ENCODE measurements at places on chromosomes 2 and 18.
A peak's percentile ranks its signal among the peaks of the same experiment; 100 is the strongest.

DNA sequence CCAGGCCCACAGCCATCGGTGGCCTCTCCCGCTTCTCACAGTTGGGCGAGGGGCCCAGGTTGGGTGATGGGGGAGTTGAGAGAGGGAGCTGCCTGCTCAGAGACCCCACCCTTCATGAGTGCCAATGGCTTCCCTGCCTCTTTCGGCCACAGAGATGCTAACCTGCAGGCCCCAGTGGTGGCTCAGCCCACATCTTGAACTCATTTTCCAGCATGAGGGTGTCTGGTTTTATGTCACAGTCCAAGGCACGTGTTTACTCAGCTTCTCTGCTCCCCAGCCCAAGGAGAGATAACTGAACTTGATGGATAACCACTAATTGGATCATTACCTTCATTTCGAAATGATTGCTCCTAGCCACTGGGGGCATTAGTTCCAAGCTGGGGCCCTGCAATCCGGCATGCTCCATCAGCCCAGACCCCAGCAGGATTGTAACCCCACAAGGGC is 45.9 kb upstream of the SIX2 start:
- DNase-seq = no peak

- no peak for DNase-seq
Observed at GRCh38 chr2:80154231-80154915, 150.2 kb downstream of the LRRTM1 start.

- no peak for DNase-seq
Observed at GRCh38 chr18:8705961-8706790, 820 bp downstream of the MTCL1 start.

- DNase-seq = no peak
Observed at GRCh38 chr2:181197140-181197760, 216.8 kb downstream of the UBE2E3 start.

GRCh38 chr2:84908948-84909713 is 3.7 kb downstream of the TMSB10 start:
- DNase-seq = no peak

DNA sequence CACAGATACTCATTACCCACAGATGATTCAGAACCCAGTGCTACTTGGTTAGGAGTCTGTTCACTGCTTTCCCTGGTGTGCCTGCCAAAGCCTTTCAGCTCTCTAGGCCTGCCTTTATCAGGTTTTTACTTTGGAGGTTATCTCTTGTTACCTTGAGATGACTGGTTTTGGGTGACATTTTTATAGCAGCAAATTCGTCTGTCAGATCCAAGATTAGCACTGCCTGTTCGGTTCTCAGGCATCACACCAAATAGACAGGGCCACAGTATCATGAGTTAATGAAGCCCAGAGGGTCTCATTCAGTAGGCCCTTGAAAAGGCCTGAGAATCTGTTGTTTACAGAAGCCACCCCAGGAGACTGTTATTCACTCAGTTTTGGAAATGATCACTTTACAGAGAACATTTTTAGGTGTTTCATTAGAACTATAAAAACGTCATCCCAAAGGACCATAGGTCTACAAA is 121.2 kb downstream of the OSBPL6 start:
- DNase-seq = no peak

- DNase-seq = no peak
Observed at GRCh38 chr2:19987936-19988335, 2.0 kb downstream of the WDR35 start.

- DNase-seq = no peak
Observed at GRCh38 chr2:231367178-231367577, 28.3 kb upstream of the B3GNT7 start.

DNA sequence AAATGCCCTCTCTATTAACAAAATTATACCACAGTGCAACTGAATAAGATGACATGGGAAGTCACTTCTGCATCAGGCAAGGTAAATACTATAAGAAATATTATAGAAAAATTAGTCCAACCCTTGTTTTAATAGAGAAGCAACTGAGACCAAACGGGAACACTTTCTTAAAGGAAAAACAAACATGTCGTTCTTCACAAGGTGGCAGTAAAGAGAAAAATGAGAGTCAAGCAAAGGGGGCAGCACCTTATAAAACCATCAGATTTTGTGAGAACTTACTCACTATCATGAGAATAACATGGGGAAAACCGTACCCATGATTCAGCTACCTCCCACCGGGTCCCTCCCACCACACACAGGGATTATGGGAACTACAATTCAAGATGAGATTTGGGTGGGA is 481.7 kb upstream of the CRIM1 start:
- DNase-seq = no peak

- DNase-seq = no peak
Observed at GRCh38 chr2:40302751-40303325, 149.1 kb downstream of the SLC8A1 start.

DNA sequence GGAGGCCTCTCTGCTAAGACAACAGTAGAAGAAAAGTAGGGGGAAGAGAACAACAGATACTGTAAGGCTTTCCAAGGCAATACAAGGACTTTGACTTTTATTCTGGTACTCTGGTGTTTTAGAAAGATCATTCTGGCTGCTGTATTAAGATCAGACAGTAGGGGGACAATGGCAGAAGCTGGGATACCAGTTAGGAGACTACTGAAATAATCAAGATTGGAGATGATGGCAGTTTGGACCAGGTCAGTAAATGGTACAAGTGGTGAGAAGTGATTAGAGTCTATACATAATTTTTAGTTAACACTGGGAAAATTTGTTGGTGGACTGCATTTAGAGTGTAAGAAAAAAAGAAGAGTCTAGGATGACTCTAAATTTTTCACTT is 139.7 kb downstream of the ROCK1 start:
- no peak for DNase-seq

GRCh38 chr2:100141906-100142305 is 484 bp downstream of the AFF3 start:
- no peak for DNase-seq

DNA sequence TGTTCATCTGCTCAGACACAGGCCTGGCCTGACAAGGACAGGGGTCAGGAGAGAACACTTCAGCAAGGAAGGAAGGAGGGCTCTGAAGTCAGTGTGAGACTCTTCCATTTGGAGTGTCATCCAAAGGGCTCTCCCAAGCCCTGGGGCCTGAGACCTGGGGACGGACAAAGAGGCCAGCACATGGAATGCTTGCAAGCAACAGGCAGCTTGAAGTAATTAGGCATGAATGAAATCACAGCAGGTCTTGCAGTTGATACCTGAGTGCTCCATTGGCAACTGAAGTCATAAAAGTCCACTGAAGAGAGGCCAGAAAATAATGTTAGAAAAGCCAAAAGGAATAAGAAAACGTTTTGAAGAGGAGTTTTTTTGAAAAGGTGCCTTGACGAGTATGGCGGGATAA is 231.7 kb downstream of the VAPA start:
- DNase-seq = no peak

- DNase-seq = no peak
Observed at GRCh38 chr2:71833855-71834560, 313.7 kb downstream of the CYP26B1 start.

DNA sequence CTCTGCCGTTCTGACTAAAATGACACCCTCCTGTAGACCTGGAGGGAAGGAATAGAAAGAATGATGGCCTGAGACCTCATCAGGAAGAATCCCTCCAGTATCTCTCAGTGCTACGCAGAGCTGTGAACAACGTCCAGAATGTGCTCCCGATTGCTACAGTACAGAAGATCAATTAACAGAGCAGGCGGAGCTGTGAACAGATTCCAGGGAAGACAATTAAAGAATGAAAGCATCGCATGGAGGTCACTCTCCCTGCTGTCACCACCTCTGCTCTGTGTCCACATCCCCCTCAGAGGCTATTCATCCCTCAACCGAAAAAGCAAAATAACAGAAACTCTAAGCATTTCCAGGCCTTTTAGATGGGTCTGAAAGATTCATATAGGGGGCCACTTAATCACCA is 481.0 kb downstream of the EIPR1 start:
- DNase-seq = no peak

DNA sequence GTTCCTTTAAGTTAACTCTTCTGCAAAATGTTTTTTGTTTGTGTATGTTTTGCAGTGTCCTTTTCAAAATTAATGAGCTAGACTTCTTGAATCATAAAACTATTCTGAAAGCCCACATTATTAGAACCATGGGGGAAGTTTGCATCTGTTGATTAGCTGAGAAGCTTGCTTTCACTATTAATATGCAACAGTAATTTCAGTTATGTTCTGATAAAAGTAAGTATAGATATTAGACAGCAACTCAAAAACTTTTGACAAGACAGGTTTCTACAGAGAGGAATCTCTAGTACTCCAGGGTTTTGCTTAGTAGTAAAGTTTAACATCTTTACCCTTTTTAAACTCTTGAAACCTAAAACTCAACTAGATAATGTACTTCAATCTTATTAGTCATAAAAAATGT is 147.8 kb downstream of the UBE2E3 start:
- DNase-seq = no peak

DNA sequence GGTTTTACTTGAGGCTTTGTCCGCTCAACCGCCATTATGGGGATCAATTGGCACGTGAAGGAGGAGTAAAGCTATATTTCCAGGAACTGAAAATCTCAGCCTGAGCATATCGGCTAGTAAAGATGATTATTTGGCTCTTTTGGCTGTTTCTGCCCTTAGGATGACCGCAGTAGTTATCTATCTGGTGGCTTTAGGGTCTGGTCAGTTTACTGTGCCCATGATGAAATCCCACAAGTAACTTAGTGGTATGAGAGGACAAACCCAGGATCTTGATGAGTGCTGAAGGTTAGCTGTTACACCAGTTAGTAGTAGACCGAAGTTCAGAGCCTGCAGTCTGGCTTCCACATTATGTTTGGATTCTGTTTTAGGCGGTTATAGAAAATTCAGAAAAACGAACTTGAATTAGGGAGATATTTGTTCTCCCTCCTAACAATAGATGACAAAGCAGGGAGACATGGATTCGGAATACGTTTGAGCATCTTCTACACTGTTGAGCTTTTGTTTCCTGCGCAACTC is 1.2 kb downstream of the MAT2A start:
- DNase-seq = no peak

DNA sequence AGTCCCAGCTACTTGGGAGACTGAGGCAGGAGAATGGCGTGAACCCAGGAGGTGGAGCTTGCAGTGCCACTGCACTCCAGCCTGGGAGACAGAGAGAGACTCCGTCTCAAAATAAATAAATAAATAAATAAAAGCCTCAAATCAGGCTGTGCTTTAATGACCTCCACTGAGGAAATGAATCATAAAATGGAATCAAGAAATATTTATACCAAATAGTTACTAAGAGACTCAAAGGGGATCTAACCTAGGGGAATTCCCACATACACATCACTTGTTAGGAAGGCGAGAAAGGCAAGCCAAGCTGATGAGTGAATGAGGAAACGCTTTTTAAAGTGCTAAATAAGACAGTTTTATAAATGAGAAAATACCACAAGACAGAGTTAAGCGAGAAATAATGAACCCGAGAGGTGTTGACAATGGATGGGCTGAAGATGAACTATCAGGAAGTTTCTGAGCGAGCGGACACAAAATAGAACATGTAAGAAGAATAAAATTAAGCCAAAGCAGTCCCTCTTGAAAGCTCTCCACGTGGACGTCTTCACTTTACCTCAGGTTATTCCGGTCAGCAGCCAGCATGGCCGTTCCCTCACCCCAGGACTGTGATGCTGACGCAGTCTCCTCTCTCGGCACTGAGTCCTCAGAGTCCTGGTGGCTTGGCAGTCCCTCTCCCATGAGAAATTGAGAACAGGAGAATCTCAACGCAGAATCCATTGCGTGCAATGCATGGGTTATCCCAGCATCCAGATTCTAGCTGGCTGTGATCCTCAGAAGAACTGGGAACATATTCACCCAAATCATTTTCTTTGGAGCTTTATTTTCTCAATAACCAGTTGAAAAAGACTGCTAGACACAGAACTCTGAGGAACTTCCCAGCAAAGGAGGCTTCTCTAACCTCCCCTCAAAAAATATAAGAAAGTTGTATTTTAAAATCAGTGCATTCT is 22.3 kb downstream of the PXDN start:
- DNase-seq = no peak

GRCh38 chr2:119241205-119241532 is 17.5 kb downstream of the STEAP3 start:
- no peak for DNase-seq

GRCh38 chr2:171225302-171225980 is 64.7 kb upstream of the TLK1 start:
- no peak for DNase-seq

GRCh38 chr2:134705861-134706586 is 12.8 kb downstream of the TMEM163 start:
- no peak for DNase-seq

DNA sequence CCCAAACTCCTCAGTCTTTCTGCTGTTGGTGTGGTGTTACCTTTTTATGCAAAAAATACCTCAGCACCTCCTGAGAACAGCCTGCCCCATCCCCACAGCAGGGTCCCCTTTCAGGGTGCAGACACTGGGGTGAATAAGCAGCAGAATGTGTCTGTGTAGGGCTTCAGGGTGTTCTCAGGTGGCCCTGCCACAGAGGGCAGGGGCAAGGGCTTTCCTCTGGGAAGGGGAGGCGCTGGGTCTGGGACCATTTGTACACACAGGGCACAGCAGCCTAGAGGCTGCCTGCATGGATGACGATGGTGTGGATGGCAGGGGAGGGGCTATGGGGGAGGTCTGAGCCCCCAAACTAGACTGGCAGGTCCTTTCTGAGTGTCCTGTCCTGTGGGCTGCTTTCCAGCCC is 2.6 kb downstream of the HAAO start:
- DNase-seq = no peak

GRCh38 chr18:46809145-46809544 is 52.3 kb upstream of the ST8SIA5 start:
- no peak for DNase-seq

- DNase-seq = peak; percentile 28
Observed at GRCh38 chr2:69514406-69514805, 77.2 kb upstream of the NFU1 start.

DNA sequence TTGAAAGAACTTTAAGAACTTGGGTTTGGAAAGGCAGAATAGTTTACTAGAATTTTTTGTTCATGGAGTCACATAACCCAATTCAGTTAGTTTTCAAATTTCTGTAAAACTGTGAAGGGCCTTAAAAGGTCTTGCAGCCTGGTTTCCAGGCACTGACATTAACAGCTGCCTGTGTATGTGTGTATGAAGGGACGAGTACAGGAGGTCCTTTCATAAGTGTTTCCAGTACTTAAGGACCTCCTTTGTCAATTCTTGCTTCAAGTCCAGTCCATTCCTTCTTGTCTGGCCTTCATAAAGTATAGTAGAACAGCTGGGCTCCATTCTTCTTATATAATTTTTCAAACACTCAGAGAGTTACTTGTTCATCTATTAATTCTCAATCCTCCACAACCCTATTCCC is 136.5 kb downstream of the NR4A2 start:
- no peak for DNase-seq

- DNase-seq = no peak
Observed at GRCh38 chr2:65666156-65666725, 233.8 kb upstream of the SPRED2 start.

DNA sequence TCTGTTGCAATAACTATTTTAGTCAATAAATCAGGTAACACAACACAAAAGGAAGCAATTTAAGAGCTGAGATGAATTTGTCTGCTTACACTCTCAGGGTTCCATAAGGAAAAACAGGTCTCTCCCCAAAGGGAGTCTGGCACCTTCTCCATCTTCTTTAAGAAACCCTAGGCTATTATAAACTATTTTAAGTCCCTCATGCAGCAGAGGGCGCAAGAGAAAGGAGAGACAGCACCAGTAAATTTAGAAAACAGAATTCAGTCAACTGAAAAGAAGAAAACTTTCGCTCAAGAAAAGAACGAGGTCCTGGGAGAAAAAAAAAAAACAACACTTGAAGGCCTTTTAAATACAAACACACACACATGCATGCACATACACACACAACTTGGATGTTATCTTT is 19.1 kb downstream of the SULT1C4 start:
- no peak for DNase-seq
